ENCODE measurements at places on chromosomes 16 and 17.

GRCh38 chr16:70438585-70438968, 323 bp downstream of the ST3GAL2 start:
- no peak for DNase-seq

DNA sequence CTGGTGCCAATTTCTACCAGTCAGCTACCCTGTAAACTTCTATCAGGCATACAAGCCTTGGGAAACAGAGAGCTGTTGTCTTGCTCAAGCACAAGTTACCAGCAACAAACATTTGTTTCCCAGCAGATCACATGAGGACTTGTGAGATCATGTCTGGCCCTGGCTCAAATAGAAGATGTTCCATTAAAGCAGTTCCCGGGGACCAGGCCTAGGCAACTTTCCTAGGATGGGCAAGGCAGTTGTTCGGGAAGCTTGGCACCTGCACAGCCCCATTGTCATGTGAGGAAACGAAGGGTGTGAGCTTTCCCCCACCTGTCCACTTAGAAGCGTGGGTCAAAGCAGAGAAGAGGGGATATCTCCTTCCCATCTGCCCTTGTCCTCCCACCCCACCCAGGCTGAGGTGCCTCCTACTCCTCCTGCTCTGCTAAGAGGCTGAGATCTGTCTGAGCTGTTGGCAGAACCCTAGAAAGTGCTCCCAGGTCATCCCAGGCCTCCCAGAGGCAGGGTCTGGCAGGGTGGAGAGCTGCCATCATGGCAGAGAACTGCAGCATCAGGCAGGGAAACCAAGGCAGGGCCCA, 11.2 kb upstream of the SLC47A2 start:
- DNase-seq, result no peak

DNA sequence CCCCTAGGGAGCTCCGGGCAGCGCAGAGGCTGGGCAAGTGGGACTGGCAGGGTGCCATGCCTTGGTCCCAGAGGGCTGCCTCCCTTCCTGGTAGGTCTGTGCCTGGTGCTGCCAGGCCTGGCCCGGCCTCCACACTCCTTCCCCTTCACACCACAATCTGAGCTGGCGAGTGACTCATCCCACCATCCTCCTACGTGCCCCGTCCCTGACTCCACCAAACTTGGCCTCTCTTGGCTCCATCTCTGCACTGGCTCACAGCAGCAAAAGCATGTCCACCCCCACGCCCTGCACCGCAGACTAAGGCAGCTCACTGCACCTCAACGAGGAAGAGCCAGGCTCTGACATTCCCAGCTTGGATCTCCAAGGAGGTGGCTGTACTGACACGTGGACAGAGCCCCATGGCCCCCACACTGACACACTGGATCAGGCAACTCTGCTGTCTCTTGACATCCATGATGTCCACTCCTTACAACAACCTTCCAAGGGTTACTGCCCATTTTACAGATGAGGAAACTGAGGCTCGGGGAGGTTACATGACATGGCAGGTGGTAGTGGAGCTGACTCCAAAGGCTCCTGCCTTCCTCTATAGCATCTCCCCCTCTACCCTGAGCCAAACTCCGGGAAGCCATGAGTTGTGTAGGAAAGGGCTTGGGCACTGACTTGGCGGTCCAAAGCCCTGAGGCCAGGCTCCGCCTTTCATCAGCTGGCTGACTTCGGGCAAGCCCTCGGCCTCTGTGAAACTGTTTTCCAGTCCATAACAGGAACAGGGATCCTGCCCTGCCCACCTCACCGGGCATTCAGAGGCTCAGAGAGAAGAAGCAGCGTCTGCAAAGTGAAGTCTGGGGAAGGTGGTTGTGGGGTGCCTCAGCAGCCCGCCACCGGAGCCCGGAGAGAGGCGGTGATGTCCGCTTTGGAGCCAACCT, 20.1 kb upstream of the KRT19 start:
- no peak for DNase-seq

GRCh38 chr17:142102-142661, 4.8 kb downstream of the SCGB1C2 start:
- peak; percentile 36 for DNase-seq

GRCh38 chr17:68299817-68300216, 8.5 kb downstream of the ARSG start:
- DNase-seq, result no peak

DNA sequence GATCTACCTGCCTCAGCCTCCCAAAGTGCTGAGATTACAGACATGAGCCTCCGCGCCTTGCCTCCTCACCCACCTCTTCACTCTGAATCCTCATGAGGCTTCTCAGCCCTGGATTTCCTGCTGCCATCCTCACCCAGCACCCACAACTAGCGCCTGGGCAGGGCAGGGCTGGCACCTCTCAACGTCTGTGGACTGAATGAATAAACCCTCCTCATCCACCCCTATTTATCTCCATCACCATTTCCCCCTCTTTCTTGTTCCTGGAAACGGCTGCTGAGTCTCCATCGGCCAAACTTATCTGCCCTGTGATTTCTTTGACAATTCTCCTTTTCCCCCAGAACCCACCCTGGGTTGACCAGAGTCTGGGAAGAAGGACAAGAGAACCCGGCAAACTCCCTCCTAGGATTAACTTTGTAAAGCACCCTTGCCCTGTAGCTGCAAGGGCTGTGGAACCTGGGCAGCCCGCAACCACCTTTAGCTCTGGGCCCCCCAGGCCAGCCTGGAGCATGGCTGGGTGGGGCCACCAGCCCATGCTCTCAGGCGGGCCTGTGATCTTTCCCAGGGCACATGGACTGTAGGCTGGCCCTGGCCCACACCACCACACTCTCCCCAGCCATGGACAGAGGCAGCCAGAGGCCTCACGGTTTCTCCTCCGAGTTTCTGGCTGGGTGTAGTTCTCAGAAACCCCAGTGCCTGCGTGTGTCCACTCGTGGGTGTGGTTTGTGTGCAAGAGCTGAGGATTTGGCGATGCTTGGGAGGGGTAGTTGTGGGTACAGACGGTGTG, 2.4 kb downstream of the SPN start:
- DNase-seq, result no peak

GRCh38 chr17:61007980-61008379, 330.3 kb downstream of the BCAS3 start:
- DNase-seq, result no peak

Measured in NCI-H2171 (cell line).